ENCODE measurements at places on chromosomes 2 and 18.

- DNase-seq: no peak
Observed at GRCh38 chr2:198518935-198519334, 714.5 kb downstream of the PLCL1 start.

- no peak for DNase-seq
Observed at GRCh38 chr2:181677912-181678586, 2.3 kb downstream of the NEUROD1 start.

- no peak for DNase-seq
Observed at GRCh38 chr2:241873081-241873802, 3.7 kb downstream of the RTP5 start.

DNA sequence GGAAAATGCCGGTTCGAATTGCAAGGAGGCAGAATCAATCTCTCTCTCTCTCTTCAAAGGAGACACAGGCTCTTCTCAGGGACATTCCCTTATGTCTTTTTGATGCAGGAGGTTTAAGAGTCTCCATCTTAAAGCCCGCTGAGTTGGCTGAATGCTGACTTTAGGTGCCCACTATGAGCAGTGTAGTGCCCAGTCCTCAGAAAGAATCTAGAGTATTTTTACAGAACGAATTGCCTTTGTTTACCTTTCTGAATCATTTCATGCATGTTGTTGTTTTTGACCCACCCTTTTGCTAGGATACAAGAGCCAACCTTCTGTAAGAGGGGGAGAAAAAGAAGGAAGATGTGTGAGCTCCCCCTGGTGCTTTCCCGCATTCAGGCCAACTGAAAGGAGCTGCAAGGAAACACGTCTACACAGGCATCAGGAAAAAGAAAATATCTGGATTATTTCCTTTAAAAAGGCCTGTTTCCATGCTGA, 193.5 kb upstream of the TCF4 start:
- peak; percentile 48 for DNase-seq

DNA sequence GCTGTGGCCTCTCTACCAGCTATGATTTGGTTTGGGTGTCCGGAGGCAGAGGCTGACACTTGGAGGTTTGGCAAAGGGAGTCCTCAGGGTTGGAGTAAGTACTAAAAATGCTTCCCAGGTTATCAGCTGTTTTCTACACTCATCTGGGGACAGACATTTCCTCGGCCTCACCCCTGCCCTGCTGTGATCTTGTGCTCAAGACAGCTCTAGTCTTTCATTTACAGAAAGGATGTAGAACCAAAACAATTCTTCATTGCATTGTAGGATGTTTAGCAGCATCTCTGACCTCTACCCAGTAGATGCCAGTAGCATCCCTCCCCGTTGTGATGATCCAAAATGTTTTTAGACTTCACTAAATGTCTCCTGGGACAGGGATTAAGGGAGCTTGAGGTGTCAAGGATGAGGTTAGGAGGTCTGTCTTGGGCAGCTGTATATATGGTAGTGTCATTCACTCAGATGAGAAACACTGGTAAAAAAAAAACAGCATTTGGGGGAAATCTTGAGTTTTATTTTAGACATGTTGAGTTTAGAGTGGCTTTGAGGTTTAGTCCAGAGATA, 26.6 kb downstream of the CD28 start:
- DNase-seq: no peak

DNA sequence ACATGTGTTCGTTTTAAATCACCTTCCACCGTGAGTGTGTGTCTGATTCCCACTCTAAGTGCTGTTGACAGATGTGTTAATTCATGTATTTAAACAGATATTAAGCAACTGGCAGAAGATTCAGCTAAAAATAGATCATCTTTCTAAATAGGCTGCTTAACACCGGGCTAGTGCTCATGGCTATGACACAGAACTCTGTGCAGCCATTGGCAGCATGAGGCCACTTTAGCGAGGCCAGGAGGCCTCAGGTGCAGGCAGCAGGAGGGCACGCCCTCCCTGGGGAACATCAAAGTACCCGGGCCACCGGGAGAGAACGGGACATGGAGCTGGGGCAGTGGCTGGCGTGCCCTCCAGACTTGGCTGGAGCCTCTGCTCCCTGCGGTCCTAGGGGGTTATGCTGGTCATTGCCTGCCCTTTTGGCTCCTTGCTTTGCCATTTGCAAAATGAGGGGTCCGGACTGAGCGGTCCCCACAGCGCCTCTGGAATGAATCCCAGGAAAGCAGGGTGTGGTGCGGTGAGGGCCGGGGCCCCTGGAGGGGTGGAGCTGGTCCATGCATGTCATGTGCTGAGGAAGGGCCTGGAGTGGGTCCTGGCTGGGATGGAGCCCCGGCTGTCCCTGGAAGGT, 62.8 kb upstream of the HDAC4 start:
- DNase-seq: no peak

DNA sequence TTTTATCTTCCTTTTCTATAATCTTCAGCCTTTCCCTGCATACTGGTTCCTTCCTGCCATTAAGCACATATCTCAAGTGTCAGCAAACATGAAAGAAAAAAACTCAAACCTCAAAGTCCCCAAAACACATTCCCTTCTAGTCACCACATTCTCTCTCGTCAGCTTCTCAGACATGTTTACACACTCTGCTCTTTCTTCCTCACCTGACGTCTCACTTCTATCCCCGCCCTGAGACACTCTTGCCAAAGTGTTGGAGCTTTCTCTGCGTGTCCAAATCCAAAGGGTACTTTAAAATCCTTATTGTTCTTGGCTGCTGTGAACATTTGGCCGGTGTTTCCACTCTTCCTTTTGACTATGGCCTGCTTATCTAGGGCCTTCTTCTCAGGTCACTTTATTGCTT, 47.9 kb downstream of the SOX11 start:
- no peak for DNase-seq

DNA sequence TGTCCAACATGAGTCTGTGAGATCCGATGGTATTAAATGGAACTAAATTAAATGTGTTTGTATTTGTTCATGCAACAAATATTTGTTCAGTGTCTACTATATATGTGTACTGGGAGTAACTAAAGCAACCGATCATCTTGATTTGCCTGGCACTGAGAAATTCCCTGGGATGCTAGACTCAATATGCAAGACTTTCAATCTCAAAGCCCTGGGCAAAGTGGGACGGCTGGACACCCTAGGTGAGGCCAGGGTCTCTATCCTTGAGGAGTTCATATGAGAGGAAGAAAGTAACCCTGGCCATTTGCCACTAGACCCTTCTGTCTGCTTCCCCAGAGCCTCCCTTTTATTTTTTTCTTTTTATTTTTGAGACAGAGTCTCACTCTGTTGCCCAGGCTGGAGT, 44.0 kb upstream of the HPCAL1 start:
- no peak for DNase-seq

DNA sequence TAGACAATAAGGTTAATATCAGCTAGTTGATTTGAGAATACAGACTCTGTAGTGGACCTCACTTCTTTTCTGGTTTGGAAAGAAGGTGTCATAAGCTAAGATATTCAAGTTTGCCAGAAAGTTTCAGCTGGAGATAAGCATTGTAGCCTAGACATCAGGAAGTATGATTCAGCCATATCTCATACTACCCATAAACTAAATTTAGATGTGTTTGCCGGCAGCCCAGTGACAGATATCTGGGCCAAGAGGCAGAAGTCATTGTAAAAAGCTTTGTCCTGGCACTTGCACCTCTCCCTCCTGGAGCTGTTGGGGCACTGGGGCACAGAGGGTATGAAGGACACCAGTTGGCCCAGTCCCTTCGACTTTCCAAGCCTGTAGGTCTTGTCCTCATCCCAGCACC, 128.0 kb downstream of the EPHA4 start:
- no peak for DNase-seq

Data from occipital lobe (tissue), 3 donors.